ENCODE measurements at places on chromosomes 11 and 22. TPM values are rescaled to one million over a fixed set of nuclear protein-coding genes. Genes with fewer than 3 reads are reported as not detected.

DNA sequence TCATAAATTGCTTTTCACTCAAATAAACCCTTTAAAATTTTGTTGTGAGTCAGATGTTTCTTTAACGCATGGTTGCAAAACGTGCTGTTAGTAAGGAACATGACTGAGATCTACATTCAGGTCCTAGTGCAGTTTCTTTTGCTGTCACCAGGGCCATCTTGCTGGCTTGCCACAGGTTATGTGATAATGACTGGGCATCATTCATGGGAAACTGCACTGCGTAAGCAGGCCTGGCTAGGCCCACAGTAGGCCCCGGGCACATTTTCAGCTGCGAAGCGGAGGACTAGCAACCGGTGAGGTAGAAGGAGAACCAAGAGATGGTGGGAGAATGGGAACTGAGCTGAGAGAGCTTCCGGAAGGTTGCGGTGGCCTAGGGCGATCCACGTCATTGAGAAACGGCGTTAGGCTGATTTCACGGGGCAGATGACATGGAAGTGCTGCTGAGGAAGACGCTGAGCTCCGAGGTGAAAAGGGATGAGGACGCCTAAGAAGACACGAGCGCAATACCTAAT, 3.2 kb upstream of the KLHDC7B start:
- DNase-seq, result no peak

GLYATL1B gene
- polyA plus RNA-seq, result not detected

SPINDOC gene
- polyA plus RNA-seq, result 29.4 TPM

DNA sequence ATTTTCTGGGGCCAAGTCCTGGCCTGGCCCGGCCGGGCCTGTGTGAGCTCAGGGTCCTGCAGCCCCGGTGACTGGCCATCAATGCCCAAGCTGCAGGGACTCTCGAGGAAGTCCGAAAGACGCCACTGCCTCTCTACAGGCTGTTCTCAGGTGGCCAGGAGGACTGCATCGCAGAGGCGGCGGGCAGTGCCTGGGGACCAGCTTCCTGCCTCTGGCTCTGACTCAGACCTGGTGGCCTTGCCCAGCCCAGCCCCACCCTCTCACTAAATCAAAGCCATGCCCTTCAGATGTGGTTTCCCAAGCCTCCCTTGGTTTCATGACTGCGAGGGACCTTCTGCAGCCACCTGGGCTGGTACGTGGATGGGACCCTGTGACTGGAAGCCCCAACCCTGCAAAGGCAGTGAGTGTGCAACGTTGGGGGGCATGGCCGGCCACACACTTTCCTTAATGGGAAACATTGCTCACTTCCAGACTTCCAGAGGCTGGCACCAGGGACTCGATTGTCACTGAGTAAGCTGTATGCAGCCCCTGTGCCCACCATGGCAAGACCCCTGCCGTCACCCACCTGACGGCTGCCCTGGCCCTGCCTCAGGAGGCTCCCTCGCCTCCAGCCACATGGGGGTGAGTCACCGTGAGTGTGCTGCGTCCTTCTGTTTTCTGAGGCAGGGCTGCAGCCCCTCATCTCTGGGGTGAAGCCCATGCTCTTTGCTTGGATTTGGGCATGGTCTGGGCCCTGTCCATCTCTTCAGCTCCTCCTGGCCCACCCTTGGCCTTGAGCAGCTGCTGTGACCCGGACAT, 6.0 kb upstream of the FGF3 start:
- no peak for DNase-seq

Data from endothelial cell of umbilical vein (primary cell).